ENCODE measurements at places on chromosomes 4 and X. TPM values are rescaled to one million over a fixed set of nuclear protein-coding genes. Genes with fewer than 3 reads are reported as not detected.

NIPAL1 gene
- total RNA-seq = 3.3 TPM

CT45A2 gene
- not detected for total RNA-seq

DNA sequence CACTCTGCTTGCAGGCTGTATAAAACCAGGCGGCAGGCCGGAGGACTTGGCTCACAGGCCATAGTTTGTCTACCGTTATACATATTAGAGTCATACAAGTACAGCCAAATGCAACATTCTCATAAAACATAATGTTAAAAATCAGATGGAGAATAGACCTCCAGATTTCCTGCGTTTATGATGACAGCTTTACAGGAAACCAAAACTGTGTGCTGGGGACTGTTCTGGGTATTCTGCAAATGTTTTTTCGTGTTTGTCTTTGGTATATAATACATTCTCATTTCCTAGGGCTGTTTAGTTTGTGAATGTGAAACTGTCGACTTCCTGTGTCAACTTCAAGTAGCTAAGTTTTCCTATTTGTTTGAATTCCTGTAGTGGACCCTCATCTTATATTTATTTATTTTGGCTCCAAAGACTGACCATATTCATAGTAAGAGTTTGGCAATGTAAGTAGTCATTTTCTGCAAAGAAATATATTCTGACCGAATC lies 79.5 kb upstream of the FAM9C start:
- DNase-seq = peak; percentile 66

GRCh38 chrX:37350034-37350365 lies 836 bp downstream of the PRRG1 start:
- peak; percentile 51 for DNase-seq

Data from M059J (cell line).